Hindlimb muscle (tissue), 1 donor: ENCODE measurements at places on chromosomes 4 and X. TPM values are rescaled to one million over a fixed set of nuclear protein-coding genes. Genes with fewer than 3 reads are reported as not detected.

- no peak for DNase-seq
These were observed 45.2 kb upstream of the SLC39A8 start for GRCh38 chr4:102390438-102390837.

SSX2 gene
- polyA plus RNA-seq, result not detected

DNA sequence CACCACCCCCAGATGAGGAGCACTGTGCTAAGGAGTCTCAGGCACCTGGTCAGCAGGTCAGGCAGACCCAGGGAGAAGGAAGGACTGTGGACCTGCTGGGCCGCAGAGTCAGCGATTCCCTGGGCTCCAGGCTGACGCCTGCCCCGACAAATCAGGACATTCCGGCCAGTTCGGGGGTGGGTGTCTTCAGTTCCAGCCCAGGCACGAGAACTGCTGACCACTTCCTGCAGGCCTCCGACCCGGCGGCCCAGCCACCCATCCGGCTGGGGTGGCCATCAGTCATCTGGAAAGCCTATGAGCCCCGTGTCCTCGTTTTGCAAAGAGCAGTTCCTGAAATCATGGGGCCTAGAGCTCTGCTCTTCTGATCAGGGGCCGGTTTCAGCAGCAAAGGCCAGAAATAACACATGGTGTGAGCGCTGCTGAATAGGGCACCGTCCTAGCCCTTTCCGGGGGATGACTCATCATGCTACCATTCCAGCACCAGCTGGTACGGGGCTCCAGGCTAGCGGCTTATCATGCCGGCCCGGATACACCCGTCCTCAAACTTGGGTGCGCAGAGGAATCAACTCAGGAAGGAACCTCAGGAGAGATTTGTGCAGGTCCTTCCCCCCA is 7.8 kb upstream of the SH3TC1 start:
- peak; percentile 47 for DNase-seq

GRIA2 gene
- polyA plus RNA-seq, result 4.3 TPM

TCEANC gene
- 4.2 TPM for polyA plus RNA-seq

CCNA2 gene
- 13.5 TPM for polyA plus RNA-seq

GRCh38 chr4:164748375-164748774 is 5.6 kb upstream of the SMIM31 start:
- DNase-seq, result peak; percentile 11

DNA sequence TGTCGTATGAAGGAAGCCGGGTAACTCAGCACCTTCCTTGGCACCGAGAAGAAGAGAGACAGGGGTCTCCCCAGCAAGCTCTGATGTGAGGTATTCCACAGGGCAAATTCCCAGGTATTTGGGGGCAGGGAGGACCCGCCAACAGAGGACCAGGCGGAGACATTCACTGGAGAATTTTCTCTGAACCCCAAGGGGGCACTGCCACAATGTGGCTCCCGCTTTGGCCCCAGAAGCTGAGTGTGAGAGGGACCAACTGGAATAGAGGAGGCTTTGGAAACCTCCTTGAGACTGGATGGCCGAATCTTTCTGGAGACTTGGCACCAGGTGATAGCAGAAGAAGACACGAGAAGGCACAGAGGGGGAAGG is 735 bp upstream of the GABRE start:
- no peak for DNase-seq

FAM47A gene
- polyA plus RNA-seq, result 0.13 TPM

STOX2 gene
- polyA plus RNA-seq, result 5.3 TPM

DNA sequence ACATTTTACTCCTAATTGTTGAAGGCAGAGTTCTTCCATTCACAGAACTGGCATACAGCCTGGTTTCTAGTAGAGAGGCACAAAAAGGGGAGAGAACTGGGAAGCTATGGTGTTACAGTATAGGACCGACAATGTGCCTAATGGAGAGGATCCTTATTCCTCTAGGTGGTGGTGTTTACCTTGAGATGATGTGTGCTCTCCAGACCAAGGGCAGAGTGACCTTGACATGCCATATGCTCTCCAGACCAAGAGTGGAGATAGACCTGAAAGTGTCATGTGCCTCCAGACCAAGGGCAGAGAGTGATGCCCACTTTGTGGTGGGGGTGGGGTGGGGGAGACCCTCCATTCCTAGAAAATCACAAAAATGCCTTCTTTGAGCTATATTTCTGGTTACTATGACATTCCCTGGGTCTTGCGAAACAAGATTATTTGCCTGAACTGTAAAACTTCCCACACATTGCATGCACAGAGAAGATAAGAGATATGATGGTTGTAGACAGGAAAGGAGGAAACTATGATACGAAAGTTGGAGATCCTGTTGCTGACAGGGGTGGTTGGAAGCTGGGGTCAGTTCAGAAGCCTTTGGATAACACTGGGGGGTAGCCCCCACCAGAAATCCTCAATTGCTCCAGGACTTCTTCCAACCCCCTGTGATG is 119.7 kb downstream of the TEX13C start:
- no peak for DNase-seq

DNA sequence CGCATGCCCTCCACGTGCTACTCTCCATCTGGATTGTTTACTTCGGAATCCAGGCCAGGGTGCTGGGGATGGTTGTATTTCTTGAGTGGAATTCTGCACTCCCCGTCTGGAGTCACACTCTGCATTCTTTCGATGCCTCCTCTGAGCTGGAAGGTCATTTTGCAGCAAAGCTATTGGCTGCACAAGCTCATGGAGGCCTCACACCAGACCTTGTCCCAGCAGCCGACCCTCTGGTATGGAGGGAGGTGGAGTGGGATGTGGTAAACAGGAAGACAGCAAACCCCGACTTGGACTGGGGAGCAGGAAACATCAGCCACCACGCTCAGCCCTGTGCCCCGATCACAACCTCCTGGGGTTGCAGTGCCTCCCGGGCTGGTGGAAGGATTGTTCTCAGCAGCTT is 225.3 kb upstream of the LNX1 start:
- DNase-seq, result no peak

CXCL5 gene
- 0.15 TPM for polyA plus RNA-seq

DNA sequence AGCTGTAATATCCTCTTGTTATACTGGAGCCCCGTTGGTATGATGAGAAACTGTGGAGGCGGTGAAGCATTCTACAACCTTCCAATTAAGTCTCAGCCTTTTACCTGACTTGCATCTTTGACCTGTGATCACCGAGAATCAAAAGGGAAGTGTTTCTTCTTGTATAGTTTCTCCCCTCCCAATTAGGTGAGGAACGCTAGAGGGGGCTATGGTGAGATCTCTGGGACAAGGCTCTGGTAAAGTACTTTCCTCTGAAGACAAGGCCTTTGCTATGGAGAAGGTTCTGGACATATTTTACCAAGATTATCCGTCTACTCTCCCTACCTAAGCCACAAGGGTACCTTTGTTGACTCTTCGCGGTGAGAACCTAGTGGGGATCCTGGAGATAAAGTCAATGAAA is 111.3 kb downstream of the CBLL2 start:
- DNase-seq, result no peak

GRCh38 chrX:151830911-151831310 is 81.8 kb upstream of the MAGEA4 start:
- DNase-seq, result no peak

DNA sequence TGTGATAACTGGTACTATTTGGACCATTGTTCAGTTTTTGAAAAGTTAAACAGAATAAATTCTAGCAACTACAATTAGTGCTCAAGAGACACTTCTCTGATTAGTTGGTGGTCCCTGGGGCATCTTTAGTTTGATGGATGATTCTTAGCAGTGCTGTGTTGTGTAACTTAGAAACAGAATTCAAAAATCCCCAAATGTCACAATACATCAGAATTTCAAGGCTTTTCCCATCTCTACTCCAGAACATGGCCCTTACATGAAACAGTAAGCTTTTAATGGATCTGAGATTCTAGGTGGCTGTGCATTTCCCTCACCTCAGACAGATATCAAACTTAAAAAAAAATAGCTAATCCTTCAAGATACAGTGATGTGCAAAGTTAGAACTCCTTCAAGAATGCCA is 104.4 kb upstream of the CXCL13 start:
- no peak for DNase-seq

DNA sequence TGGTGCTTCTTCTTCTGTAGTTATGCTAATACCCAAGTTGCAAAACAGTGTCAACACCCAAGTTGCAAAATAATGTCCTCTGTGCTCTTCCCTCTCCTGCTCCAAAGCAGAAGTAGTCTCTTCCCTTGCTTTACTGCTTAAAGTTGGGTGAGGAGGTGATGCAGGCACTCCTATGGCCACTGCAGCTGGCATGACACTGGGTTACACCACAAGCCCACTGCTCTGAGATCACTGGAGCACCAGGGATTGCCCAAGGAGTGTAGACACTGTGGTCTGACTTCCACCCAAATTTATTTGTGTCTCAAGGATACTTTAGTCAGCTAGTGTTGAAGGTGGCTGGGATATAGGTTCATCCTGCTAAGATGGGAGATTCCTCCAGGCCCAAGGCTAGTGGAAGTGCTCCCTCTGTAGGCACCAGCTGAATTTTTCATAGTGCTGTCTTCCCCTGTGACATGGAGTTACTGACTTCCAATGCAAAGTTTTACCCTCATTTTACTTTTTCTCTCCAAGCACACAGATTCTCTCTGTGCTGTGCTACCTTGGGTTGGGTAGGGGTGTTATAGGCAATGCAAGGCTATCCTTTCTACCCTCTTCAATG is 196.2 kb upstream of the TENT5D start:
- DNase-seq, result no peak

DNA sequence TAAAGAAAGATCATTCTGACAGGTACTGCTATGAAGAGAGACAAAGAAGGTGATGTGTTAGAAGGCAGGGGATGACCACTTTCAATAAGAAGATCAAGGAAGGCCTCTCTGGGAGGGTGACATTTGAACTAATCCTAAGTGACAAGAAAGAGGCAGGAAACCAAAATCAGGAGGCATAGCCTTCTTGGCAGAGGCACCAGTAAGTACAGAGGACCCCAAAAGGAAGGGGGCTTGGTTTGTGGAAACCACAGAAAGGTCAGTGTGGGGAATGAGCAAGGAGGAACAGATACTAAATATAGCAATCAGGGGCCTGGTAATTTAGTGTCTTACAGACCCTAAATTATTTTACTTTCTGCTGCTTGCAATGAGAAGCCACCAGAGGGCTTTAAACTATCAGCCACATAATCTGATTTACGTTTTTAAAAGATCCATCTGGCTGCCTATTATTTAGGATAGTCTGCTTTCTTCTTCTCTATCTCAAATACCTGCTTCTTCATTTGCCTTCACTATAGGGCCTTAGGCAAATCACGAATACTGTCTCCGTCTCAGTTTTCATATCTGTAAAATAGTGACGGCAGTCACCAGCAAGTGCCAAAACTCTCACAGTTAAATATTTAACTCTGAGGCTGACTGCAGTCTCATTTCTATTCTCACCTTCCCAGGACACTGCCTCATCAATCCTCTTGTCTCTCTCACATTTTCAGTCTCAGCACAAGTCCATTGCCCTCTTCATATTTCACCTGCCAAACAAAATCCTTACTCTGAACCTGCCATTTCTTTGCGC is 16.7 kb downstream of the NR3C2 start:
- DNase-seq, result no peak

DNA sequence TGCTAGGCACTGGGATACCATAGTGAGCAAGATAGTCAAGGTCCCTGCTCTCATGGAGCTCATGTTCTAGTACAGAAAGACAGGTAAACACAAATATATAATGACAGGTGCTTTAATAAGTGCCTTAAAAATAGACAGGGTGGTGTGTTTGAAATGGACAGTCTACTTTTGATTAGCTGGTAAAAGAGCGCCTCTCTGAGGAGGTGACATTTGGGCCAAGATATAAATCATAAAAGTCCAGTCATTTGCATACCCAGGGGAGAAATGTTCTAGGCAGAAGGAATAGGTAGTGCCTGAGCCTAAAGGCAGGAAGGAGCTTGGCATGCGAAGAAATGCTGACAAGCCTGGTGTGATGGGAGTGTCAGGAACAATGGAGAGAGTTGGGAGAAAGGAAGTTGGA is 83.6 kb downstream of the DNAAF6 start:
- DNase-seq, result no peak

CDKL5 gene
- polyA plus RNA-seq, result 5.6 TPM

GRCh38 chr4:55947254-55947882 is 1.4 kb upstream of the CEP135 start:
- peak; percentile 8 for DNase-seq

GRCh38 chr4:25938787-25939186 is 24.8 kb downstream of the SMIM20 start:
- no peak for DNase-seq

FABP2 gene
- not detected for polyA plus RNA-seq

DNA sequence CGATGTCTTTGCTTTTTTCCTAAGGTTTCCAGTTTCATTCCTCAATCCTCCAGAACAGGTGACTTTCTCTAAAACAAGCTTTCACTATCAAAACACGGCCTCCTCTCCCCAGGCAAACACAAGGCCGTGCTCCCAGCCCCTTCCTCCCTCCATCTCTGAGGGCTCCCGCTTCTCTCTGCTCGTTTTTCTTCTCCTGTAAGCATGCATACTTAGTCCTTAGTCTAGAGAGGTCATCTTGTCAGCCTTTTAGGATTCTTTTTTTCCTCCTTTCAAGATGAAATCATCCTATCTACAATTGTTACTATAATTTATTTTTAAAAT is 18.7 kb downstream of the DCTD start:
- no peak for DNase-seq

DNA sequence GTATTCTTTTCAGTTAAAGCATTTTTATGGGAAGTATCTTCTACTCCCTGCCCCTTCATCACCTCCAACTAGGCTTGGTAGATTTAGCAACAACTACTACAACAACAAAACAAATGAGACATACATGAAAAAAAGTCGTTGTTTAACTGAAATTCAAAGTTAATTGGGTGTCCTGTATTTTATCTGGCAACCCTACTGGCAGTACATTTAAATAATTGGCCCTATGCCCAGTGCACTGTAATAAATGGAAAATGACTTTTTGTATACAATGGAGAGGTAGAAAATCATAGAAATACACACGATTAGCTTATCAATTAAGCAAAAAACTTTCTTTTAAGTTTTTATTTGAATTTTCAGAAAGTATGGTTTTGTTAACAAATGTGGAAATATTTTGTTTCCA is 21.4 kb upstream of the CLGN start:
- DNase-seq, result no peak

GRCh38 chr4:42655921-42656678 is 805 bp downstream of the ATP8A1 start:
- DNase-seq, result peak; percentile 23

DNA sequence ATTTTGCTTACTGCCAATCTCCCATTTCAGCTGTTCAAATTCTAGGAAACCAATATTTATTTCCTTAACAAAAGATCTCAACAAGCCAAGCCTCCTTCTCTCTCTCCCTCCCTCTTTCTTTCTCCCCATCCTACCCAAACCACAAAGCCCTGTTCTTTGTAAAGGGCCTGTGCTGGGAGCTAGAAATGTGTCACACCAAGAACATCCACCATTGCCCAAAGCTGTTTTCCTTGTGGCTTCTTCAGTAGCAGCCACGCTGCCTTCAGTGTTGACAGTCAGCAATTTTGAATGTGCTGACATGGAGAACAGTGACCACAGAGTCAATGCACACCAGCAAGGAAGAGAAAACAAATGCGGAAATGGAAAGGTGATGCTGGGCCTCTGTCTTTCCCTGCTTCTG is 203.0 kb downstream of the MAML3 start:
- DNase-seq, result no peak
